ENCODE measurements at places on chromosomes 16 and 17.

GRCh38 chr17:17855976-17856375 lies 19.2 kb upstream of the SREBF1 start:
- DNase-seq, result no peak

- DNase-seq, result no peak
Measured at GRCh38 chr17:1087381-1088241, 90.7 kb downstream of the TIMM22 start.

- no peak for DNase-seq
Measured at GRCh38 chr16:8889893-8890548, 7.9 kb downstream of the LITAFD start.

- DNase-seq, result no peak
Measured at GRCh38 chr17:61289408-61290385, 109.9 kb upstream of the TBX2 start.

- no peak for DNase-seq
Measured at GRCh38 chr17:18108401-18109312, at the start of gene MYO15A. TSS of gene MYO15A (plus strand) at chr17:18108756. CDS start at chr17:18118801, 10,045 bp downstream.

DNA sequence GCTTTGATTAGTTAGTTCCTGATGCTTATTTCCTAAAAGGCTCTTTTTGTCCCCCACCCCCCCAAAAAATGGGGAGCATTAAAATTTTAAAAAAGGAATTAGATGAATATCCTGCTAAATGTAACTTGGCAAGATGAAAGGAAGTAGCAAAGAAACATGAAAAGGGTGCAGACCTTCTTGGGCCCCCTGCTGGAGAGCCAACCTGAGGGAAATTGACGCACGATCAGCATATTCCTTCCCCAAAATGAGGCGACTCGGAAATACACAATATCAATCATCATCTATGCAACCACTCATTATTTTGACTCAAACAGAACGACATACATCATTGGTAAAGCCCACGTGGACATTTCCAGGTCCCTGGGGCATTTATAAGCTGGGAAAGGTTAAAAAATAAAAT lies 59.7 kb downstream of the GRIN2A start:
- no peak for DNase-seq

DNA sequence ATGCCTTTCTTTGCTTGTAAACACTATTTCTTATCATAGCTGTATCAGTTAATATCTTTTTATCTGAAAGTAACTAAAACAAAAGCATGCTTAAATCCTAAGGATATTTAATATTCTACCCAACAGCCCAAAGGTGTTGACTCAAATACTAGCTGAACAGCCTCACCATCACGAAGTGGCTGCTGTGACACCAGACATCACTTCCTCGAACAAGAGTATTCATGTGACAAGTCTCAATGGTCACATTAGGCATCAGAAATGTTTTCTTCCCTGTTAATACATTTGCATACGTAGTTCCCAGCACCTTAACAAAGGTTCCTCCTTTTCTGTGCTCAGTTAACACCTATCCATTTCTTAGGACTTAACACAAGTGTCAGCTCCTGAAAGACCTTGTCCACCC lies 193.8 kb upstream of the DYNLRB2 start:
- no peak for DNase-seq

All from GM19239 (cell line).